ENCODE measurements at places on chromosomes 4 and X.

DNA sequence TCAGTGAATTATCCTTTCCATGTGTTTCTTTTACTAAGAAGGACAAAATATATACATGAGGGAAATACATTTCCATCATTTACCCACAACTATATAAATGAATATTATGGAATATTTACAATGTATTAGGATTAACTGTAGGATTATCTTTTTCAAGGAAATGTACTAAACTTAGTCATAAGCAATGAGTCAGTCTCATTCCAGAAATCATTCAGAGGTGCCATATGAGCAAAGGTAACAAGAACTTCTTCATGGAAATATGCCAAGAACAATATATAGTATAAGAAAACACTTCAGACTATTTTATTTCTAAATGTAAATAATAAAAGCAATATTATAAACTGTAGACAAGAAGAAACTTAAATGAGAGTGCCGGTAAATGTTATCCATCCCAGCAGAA, 67.1 kb downstream of the USP38 start:
- no peak for DNase-seq

GRCh38 chr4:128653527-128654444, 155.7 kb upstream of the JADE1 start:
- no peak for DNase-seq

DNA sequence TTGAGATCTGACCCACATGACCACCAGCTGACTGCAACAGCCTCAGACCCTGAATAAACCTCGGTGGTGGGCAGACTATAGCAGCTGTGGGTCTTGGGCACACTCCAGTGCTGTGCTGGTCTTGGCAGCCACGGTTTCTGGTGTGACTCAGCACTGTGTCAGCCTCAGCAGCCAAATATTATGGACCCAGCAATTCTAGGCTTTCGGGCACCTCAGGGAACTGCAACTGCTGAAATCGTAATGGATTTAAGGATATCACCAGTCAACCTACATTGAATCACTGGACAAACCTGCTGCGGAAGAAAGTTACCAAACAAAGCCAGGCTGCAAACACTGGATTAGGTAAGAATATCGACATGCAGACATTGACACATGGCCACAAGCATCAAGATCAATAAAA, 10.5 kb upstream of the UBE2NL start:
- no peak for DNase-seq

- no peak for DNase-seq
These were observed 126.5 kb downstream of the GASK1B start for GRCh38 chr4:158046345-158046744.

- no peak for DNase-seq
These were observed 2.5 kb downstream of the COQ2 start for GRCh38 chr4:83282049-83282535.

DNA sequence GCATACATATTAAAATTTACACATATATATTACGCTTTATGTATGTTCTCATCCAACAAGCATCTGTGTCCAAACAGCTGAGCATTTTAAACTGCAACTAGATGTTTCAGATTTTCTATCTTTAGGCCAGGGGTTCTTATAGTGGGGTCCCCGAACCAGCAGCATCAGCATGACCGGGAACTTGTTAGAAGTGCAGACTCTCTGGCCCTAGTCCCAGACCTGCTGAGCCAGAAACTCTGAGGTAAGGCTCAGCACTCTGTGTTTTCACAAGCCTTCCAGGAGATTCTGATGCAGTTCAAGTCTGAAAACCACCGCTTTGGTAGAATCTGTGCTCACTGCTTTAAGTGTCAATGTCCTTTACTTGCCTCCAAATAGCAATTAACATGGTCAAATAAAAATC, 266.2 kb upstream of the CASK start:
- no peak for DNase-seq

DNA sequence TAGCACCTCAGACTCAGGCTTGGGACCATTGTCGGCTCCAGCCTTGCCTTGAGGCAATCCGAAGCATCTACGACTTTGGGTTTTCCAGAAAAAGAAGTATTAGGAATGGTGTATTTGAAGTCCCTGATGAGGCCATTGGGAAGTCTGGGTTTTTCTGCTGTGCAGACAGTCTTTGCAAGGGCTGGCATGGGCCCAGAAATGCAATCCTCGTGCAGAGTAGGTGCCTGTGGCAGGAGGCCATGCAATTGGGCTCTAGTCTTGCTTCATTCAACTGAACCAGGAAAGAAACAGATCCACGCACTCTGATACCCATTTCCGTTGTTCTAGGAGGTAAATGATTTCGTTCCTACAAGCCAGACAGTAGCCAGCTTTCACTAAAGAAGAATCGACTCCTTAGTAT, 12.4 kb downstream of the ZFP92 start:
- no peak for DNase-seq

- no peak for DNase-seq
These were observed 257.6 kb downstream of the BCOR start for GRCh38 chrX:39840133-39840532.

GRCh38 chrX:136816975-136817374, 36.2 kb upstream of the ARHGEF6 start:
- DNase-seq = no peak

- no peak for DNase-seq
These were observed 9.5 kb upstream of the STIM2 start for GRCh38 chr4:26851129-26851528.

DNA sequence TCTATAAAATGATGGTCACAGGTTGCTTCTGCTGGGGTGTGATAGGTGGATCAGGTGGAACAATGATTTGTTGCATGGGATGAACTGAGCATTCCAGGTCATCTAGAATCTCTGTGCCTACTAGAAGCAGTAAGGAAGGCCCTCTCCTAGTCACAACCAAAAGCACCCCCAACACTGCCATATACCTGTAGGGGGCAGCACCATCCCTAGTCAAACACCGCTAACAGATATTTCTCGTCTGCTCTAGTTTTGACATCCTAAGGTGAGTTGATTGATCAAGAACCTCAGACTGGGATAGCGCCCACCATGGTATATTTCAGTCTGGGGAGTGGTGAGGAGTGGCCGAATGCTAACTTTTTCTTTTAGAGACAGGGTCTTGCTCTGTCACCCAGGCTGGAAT, 160.2 kb downstream of the NHS start:
- no peak for DNase-seq

DNA sequence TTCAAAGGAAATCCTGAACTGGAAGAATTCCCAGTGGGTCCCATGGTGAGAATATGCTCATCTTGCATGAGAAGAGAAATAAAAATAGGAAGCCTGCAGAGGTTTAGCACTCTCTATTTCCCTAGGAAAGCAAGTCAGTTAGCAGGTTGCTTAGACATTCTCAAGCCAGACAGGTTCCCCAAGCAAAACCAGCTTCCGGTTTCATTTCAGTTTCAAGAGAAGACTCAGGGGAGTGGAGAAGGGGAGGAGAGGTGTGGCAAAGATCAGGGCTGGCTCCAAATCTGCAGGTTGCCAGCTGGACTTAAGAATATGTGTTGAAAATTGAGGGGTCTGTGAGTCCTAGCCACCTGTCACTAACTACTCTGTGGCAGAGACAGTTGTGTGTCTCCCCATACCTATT, 107.5 kb downstream of the CLNK start:
- no peak for DNase-seq

DNA sequence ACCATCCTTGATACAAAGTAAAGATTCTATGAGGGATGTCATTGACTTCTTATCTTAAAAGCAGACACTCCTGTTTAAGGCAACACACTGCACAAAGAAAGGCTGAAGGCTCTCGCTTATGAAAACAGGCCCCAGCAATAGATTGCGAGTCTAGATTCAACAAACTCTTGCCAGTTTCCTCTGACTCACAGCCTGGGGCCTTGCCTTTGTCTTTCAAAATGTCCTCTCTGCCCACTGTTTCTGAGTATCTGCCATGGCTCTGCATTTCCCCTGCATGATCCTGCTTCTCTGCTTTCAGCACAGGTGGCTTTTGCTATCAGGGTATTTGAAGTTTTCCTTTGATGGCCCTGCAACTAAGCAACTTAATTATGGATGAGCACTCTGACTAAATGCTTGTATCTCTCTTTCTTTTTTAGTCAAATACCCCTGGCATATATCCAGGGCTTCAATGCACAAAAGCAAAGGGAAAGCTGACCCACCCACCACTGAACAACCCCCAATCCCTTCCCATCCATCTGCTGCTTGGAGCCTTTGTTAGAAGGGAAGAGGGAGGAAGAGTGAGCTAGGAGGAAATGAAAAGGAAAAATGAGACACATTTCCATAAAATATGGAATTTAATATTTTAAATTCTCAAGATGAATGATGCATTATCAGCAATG, 32.2 kb downstream of the NDP start:
- DNase-seq = no peak

DNA sequence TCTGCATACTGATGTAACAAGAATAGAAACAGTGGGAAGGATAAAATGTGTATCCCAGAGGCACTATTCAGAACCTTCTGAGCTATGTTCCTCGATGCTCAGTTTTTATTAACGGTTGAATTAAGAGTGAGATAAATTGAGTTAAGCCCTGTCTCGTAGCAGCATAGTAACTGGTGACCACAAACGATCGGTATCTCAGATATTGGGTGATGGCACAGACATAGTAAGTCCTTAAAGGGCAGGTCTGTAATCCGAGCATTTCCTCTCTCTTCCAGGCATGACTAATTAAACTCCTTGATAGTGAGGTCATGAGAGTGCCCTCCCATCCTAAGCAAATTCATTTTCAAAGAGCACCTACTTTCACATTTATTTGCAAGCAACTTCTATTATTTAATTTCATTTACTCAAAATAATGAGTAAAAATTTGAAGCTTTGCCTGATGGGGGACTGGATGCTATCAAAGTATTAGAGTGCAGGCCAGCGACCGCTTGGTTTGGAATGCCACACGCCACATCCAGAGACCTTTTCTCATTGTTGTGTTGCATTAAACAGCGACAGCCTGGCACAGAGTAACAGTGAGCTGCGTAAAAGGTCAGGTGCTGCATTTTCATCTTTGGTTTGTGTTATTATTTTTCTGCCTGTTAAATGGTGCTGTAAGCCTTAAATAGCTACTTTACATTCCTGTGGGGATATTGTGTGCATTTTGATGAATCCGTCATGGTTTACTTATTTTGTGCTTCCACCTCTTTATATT, 101.9 kb downstream of the PCDH7 start:
- no peak for DNase-seq

DNA sequence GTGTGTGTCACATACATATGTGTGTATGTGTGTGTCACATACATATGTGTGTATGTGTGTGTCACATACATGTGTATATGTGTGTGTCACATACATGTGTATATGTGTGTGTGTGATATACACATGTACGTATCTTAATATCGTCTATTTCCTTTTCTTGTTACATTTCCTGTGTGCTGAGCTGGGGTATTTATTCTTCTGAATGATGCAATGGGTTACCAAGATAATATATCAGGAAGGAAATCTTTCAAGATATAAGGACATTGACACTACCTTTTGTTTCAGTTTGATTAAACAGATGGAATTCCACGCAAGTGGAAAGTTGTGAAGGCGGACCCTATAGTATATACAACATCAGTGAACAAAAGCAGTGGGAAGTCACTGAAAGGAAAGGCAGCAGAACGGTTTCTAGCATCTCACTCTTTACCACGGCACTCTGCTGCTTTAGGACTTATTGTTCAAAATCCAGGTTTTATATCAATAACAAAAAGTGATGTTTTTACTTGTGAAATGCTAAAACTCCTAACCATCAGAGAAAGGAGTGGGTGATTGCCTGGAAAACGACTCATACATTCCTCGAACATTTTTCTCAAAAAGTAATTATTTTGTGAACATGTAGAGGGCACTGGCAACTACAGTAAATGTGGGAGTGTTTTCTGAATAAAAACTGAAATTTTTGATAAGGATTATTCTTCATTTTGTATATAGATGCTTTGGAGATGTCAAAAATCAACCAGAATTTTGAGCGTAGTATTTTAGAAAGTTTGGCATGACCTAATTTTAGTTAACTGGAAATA, 43.1 kb upstream of the IL21 start:
- DNase-seq = no peak

- DNase-seq = no peak
These were observed 20.6 kb downstream of the CCNQ start for GRCh38 chrX:153578200-153578835.

GRCh38 chr4:133379681-133380438, 230.8 kb downstream of the PCDH10 start:
- DNase-seq = no peak

DNA sequence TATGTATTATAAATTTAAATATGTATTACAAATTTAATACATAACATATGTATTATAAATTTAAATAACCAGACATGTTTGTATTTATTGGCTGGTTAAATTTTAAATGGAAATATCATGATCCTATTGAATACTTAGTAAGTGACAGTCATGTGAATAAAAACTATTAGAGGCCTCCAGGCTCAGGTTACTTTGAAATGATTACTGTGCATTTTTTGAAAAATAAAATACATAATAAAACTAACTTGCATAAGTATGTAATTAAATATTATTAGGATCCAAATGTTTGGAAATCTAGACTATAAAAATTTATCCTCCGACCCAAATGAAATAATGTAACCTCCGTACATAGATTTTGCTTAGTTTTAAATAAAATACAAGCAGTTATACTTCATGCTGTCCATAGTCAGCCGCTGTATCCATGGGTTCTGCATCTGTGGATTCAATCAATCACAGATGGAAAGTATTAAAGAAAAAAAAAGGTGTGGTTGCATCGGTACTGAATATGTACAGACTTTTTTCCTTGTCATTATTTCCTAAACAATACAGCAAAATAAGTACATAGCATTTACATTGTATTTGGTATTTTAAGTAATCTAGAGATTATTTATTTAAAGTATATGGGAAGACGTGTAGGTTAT, 140.7 kb downstream of the WDFY3 start:
- no peak for DNase-seq

GRCh38 chrX:79270401-79270800, 96.7 kb downstream of the ITM2A start:
- DNase-seq = peak; percentile 31
